ENCODE measurements at places on chromosomes 1 and 21.

DNA sequence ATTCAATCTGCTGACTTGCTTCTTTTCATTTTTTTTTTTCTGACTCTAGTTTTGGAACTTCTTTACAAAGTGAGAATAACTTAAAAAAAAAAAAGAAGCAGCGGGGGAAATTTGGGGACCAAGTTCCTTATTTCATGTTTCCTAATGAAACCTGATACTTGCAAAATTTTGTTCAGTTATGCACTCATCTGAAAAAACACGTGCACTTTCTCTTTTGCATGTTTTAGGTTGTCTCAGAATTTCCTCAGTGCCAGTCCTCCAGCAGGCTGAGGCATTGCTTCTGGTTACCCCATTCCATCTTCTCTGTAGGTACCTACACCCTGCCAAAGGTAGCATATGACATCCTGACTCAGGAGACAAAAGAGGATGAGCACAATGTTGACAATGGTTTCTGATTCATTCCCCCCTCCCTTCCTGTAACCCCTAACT lies 299.7 kb downstream of the GRIK1 start:
- no peak for DNase-seq

DNA sequence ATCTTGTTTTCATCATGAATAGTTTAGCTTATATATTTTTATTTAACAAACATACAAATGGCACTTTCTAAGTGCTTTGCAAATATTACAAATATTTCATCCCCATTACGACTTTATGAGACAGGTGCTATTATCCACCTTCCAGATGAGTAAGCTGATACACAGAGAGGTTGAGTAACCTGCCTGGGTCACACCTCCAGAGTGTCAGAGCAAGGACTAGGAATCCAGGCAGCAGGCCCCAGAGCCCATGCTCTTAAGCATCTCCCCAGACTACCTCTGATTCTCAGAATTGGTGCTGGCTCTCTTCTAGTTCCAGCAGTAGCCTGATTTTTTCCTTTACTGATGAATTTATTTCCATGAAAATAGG lies 40.0 kb downstream of the EPHB2 start:
- DNase-seq, result no peak

GRCh38 chr1:61052395-61053225 lies 29.8 kb upstream of the NFIA start:
- no peak for DNase-seq

GRCh38 chr1:10615332-10615731 lies 140.6 kb downstream of the PEX14 start:
- peak; percentile 3 for DNase-seq

All from uterus (tissue), 4 donors.